Naive B cell (primary cell): ENCODE measurements at places on chromosomes 11 and 22. TPM values are rescaled to one million over a fixed set of nuclear protein-coding genes. Genes with fewer than 3 reads are reported as not detected.

DNA sequence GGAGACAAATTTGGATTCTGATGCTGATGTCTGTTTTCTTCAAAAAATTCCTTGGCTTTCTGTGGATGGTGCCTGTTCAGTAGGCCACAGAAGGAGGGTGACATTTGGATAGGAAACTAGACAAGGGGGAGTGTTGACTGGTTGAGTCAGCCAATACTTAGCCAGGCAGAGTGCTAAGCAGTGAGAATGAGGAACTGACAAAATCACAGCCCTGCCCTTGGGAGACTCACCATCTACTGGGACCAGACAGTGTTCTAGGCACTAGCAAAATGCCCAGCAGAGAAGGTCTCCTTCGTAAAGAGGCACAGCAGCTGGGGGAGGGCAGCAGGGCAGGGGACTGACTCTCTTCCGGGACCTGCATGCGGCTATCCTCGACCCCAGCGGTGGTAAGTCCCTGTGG, 190.2 kb downstream of the DSCAML1 start:
- peak overlapping the region; percentile 26 for H3K27ac ChIP-seq
- H3K4me3 ChIP-seq, result no peak overlapping the region
- H3K4me1 ChIP-seq, result peaks cover 11% of the 10 kb centered on the region

GRCh38 chr11:62708793-62709192, 1.3 kb downstream of the GNG3 start:
- DNase-seq, result no peak
- H3K4me1 ChIP-seq, result peaks cover 37% of the 10 kb centered on the region
- H3K4me3 ChIP-seq, result peak overlapping the region; percentile 99
- peak overlapping the region; percentile 99 for H3K27ac ChIP-seq
- H3K27me3 ChIP-seq, result no peaks in the 10 kb centered on the region
- no peaks in the 10 kb centered on the region for H3K36me3 ChIP-seq

OAF gene
- polyA plus RNA-seq, result 1.4 TPM

OR8G1 gene
- not detected for polyA plus RNA-seq

MAP6 gene
- polyA plus RNA-seq, result not detected
